Pancreas (tissue), 10 donors: ENCODE measurements at places on chromosomes 5 and 9. TPM values are rescaled to one million over a fixed set of nuclear protein-coding genes. Genes with fewer than 3 reads are reported as not detected.

DNA sequence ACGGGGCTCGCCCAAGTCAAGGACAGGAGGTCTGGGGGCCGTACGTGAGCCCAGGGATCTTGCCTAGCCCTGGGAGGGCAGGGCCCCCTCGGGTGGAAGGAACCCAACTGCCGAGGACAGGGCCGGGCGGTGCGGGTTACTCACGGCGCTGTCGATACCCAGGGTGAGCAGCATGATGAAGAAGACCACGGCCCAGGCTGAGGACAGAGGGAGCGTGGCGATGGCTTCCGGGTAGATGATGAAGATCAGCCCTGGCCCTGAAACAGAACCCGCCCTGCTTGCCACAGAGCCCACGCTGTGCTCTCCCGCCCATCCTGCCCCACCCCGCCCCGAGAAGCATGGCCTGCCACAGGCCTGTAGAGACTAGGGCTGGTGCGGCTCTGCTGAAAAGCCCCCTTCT is 34.1 kb downstream of the SLC6A3 start:
- DNase-seq: peak; percentile 39

- DNase-seq: peak; percentile 52
Measured at GRCh38 chr5:43396762-43397304, 15.4 kb downstream of the CCL28 start.

DNA sequence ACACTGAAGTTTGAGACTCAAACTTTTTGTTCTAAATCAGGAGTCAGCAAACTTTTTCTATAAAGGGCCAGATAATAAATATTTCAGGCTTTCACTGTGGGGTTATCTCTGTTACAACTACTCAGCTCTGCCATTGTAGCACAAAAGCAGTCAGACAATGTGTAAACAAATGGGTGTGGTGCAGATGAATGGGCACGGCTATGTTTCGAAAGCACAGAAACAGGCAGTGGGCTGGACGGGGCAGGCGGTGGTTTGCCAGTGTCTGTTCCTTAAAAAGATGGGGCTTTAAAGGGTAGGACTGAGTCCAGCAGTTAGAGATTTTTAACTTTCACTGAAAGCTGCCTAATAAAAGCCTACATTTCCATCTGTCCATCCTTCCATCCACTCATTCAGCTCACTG is 48.9 kb downstream of the PFDN1 start:
- DNase-seq: no peak

GRCh38 chr9:129398101-129398960 is 220.3 kb upstream of the IER5L start:
- no peak for DNase-seq

- no peak for DNase-seq
Measured at GRCh38 chr9:99300603-99301002, 78.5 kb downstream of the SEC61B start.

The COL15A1 gene
- total RNA-seq: 30.9 TPM

The PHF24 gene
- total RNA-seq: 0.06 TPM

The IL9 gene
- not detected for total RNA-seq

The CDH9 gene
- total RNA-seq: not detected

The CD72 gene
- 3.1 TPM for total RNA-seq

- no peak for DNase-seq
Measured at GRCh38 chr9:15007698-15008097, 97.5 kb upstream of the FREM1 start.

- DNase-seq: no peak
Measured at GRCh38 chr5:40557501-40557900, 122.2 kb upstream of the PTGER4 start.

GRCh38 chr9:132464547-132464946 is 54.5 kb downstream of the CFAP77 start:
- no peak for DNase-seq

DNA sequence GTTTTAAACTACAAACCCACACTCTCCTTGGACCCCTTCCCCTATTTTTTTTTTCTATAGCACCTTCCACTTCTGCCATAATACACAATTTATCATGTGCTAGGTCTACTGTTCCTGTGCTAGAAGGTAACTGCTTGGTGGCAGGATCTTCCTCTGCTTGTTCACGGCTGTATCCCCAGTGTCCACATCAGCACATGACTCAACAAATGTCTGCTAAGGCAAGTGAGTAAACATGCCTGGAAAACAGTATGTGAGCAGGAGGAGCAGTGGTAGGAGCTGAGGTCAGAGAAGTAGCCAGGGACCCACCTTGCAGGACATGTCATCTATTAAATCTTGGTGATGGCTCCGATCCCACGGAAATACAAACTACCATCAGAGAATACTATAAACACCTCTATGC is 79.4 kb downstream of the AUH start:
- DNase-seq: no peak

The SOHLH1 gene
- not detected for total RNA-seq
